Progenitor cell of endocrine pancreas (in vitro differentiated cells): ENCODE measurements at places on chromosomes 5 and 9. TPM values are rescaled to one million over a fixed set of nuclear protein-coding genes. Genes with fewer than 3 reads are reported as not detected.

Gene ZBTB26
- 14.1 and 15.4 TPM in 2 replicates for total RNA-seq

Gene SOHLH1
- not detected in 2 replicates for total RNA-seq

Gene IFNK
- total RNA-seq: not detected in 2 replicates

Gene IRGM
- total RNA-seq: not detected in 2 replicates

Gene UGT3A2
- 0.53 and 0.67 TPM in 2 replicates for total RNA-seq

Gene PCDHGA11
- total RNA-seq: 3.1 and 3.3 TPM in 2 replicates

Gene CARTPT
- total RNA-seq: not detected in 2 replicates

Gene BAAT
- 0.36 TPM in 1 of 2 replicates, not detected in the other for total RNA-seq

Gene SV2C
- total RNA-seq: 0.27 and 0.48 TPM in 2 replicates

Gene PKD2L2
- total RNA-seq: not detected in 2 replicates

GRCh38 chr5:17893026-17893635, 258.9 kb downstream of the TAF11L14 start:
- DNase-seq: no peak

DNA sequence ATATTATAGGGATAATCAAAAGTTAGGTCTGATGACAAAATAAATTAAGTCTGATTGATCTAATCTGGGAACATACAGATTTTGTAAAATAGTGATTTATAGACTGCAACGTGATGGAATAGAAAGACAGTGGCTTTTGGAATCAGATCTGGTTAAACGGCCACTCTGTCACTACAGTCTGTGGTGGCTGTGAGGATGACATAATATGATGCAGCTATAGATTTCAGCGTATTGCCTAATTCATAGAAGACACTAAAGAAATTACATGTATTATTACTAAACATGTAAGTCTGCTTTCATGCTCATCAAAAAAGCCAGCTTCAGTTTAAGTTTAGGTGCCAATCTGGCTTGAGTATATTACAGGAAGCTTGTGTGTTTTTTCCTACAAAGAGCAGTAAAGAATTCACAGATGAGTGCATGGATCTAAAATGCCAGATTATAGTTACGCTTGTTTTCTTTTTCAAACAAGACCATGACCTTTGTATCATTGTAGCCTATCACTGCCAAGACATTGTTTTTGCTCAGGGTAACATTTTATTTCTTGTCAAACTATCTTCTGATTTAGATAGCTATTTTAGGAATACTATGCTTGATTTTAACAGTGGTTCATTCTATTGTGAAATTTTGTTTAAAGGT, 25.7 kb downstream of the CPEB4 start:
- no peak for DNase-seq

DNA sequence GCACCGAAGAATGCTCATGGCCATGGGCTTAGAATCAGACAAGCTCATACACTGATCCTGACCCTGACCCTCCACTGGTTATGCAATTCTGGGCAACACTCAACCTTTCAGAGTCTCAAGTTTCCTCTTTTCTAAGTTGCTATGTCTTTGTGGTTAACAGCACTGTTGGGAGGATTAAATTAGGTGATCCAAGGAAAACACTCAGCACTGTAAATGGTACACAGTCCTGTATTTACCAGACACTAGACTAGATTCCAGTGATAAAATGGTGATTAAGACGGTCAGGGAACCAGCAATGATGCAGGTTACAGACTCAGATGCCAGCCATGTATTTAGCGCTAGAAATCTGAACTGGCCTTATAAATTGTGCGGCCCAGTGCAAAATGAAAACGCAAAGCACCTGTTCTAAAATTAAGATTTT, 8.1 kb downstream of the ARL15 start:
- no peak for DNase-seq

DNA sequence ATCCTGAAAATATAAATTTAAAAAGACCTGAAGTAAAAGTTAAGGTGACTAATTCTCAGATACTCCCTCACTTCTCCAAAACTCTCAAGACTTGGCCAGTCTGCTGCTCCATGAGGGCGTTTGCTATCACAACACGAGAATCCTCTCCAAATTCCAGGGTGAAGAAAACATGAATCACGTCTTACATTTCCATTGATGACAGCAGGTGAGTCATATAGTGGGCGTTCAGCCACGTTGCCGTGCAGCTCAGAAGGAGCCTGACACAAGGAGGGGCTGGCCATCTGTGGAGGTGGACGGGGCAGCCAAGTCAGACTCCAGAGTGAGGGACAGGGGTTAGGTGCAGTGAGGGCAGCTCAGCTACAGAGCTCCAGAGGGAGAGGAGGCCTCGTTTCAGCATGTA, 555.1 kb upstream of the ADAMTS16 start:
- DNase-seq: no peak

GRCh38 chr5:31062902-31063580, 130.4 kb upstream of the CDH6 start:
- DNase-seq: no peak

- DNase-seq: no peak
Observed at GRCh38 chr9:95610006-95610785, 93.4 kb upstream of the PTCH1 start.

GRCh38 chr9:4600368-4600767, 61.7 kb upstream of the PLPP6 start:
- no peak for DNase-seq

- DNase-seq: no peak
Observed at GRCh38 chr5:150352244-150353031, 5.1 kb upstream of the TCOF1 start.

GRCh38 chr5:79032031-79032695, 37.3 kb downstream of the DMGDH start:
- no peak for DNase-seq

DNA sequence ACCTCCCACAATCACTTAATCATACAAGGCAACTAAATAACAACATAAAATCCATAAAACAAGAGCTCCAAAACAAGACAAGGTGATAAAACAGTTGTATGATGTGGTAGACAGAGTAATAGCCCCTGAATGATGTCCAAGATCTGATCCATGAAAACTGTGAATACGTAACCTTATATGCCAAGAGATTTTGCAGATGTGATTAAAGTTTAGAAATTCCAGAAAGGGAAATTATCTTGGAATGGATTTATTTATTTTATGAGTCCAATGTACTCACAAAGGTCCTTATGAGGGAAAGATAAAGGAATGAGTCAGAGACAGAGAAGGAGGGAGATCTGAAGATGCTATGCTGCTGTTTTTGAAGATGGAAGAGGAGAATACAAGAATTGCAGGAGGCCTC, 1775.7 kb upstream of the C9orf72 start:
- DNase-seq: no peak

DNA sequence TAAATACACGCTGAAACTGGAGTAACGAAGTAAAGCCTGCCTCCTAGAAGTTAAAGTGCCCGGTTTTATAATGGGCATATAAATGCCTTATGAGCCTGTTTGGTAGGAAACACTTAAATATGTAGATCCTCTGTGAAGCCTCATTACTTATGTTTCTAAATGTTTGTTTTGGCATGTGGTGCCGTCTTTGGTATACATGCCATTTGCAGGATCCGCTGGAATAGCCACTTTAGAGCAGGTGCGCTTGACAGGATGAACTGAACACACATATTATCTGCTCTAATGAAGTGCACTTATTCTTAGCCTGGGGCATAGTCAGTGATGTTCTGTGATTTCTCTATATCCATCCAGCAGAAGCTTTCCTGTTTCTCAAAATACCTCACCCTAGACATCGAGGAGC, 778.1 kb upstream of the WWC1 start:
- no peak for DNase-seq

GRCh38 chr5:163659568-163659902, 154.1 kb downstream of the MAT2B start:
- no peak for DNase-seq

DNA sequence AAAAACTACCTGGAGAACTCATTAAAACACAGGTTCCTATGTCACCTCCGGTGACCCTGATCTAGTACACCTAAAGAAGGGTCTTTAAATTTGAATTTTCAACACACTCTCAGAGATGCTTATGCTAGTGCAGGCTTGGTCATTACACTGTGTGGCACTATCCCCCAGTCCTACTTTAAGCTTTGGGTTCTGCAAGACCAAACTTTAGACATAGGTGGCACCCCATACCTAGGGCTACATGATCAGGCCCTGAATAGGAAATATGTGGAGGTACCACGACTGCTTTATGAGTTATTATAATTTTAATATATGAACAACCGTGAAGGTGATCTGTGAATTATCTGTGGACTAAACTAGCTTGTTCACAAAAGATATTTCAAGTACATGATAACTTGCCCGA, 201.3 kb upstream of the OR13F1 start:
- DNase-seq: no peak

DNA sequence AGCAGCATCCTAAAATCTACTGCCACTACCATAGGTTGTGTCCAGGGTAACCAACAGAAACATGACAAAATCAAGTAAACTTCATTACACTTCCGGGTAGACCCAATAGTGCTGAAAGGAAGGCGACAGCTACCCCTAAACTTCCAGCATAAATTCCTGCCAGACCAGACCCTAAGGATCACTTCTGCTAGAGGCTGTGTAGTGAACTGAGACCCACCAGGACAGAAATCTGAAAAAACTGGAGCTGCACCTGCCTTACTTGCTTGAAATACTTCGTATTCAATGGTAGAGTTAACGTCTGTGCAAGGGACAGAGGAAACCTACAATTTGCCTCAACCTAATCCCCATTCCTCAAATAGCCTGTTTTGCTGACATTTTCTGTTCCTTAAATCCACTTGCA, 1.0 kb upstream of the SECISBP2 start:
- DNase-seq: no peak

DNA sequence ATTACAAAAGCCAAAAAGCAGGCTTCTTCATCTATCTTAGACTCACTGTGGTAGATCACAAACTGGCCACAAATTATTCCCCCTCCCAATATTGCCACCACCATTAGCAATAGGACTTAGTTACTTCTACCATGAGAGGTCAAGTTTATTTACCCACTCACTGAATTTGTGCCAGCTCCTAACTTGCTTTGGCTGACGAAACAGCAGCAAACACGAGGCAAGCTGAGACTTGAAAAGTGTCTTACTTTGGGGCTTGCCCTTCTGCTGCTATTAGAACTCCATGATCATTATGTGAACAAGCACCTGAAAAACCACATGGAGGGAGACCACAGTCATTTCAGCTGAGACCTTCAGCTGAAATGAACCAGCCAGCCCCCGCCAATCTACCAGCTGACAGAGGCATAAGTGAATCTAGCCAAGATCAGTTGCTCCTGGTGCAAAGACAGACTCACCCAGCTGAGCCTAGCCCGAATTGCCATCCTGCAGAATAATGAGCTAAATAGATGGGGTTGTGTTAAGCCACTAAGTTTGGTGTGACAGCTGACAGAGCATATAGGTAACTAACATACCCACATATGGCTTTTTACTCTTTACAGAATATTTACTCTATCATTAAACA, 5.7 kb downstream of the WDR41 start:
- no peak for DNase-seq

DNA sequence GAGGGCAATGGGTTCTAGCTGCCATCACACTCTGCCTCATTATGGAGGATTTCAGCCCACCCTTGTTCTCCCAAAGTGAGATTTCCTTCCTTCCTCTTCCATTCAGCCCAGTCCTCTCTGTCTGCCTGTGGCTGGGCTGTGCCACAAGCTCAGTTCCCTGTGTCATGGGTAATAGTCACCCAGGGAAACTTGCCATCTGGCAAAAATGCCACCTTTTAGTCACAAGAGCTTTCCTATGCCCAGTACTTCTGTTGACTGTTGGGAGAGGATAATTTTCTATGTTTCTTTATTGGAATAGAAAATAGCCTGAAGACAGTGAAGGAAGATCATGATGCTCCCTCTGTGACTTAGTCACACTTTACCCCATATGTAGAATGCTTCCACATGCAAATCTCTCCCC, 71.4 kb downstream of the TLR4 start:
- no peak for DNase-seq

GRCh38 chr9:78031893-78032729, 500 bp upstream of the GNAQ start:
- DNase-seq: peak; percentile 74

DNA sequence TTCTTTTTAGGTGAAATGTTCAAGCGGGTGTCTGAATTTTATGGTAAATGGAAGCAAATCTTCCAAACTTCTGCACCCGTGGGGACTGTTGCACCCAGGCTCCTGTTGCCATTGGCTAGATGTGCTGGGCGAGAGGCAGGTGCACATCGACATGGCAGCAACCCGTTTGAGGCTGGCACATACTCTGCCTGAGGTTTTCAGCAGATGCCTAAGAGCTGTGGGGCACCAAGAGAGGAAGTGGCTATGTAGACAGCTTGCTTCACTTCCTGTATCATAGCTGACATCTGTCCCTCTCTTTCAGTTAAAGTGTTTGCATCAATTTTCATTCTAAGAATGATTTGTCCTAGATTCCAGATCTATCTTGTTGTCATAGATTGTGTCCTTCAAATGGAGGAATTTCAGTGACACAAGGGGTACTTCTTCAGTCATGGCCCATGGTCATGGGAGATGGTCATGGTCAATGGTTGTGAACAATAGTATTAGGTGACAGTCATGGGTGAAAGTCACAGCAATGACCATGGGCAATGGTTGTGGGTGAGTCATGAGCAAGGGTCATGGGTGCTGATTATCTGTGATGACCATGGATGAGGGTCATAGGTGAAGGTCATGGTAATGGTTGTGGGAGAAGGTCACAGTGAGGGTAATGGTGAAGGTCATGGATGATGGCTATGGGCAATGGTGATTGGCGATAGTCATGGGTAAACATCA, 115.1 kb upstream of the IRX4 start:
- no peak for DNase-seq

- peak; percentile 43 for DNase-seq
Observed at GRCh38 chr5:37840053-37841034, 503 bp upstream of the GDNF start.

DNA sequence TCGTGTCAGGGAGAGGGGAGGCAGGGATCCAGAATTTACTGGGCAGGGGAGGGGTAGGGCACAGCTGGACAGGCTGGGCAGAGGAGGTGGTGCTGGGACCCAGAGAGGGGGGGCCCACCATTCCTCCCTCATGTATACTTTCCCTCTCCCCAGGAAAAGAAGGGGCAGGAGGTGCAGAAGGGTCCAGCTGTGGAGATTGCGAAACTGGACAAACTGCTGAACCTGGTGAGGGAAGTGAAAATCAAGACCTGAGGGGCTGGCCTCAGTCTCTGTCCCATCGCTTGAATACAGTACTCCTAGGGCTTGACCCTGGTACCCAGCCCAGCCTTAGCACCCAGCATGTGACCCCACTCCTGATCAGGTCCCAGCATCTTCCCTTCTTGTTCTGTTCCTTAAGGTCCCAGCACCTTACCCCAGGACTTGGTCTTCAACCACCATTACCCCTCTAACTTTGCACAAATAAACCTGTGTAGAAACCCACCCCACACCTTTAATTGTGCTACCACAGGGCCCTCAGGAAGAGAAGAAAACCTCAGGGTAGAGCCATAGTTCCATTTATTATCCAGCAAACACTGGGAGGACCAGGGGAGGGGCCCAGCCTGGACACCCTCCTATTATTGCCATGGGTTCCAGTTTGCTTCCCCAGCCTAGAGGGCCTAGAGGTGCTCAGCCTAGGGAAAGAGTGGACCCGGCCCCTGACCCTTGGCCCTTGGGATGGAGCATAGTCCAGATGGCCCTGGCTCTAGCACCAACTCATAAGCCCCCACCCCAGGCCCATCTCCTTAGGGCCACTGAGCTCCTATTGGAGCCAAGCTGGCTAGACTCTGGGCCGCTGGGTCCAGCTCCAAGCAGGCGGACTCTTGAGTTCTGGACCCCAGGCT, 2.0 kb downstream of the ENHO start:
- DNase-seq: no peak

- no peak for DNase-seq
Observed at GRCh38 chr9:89805571-89806292, 200.9 kb downstream of the GADD45G start.

GRCh38 chr5:169810524-169810923, 169.8 kb downstream of the INSYN2B start:
- no peak for DNase-seq
